ENCODE measurements at places on chromosomes 6 and 20.

DNA sequence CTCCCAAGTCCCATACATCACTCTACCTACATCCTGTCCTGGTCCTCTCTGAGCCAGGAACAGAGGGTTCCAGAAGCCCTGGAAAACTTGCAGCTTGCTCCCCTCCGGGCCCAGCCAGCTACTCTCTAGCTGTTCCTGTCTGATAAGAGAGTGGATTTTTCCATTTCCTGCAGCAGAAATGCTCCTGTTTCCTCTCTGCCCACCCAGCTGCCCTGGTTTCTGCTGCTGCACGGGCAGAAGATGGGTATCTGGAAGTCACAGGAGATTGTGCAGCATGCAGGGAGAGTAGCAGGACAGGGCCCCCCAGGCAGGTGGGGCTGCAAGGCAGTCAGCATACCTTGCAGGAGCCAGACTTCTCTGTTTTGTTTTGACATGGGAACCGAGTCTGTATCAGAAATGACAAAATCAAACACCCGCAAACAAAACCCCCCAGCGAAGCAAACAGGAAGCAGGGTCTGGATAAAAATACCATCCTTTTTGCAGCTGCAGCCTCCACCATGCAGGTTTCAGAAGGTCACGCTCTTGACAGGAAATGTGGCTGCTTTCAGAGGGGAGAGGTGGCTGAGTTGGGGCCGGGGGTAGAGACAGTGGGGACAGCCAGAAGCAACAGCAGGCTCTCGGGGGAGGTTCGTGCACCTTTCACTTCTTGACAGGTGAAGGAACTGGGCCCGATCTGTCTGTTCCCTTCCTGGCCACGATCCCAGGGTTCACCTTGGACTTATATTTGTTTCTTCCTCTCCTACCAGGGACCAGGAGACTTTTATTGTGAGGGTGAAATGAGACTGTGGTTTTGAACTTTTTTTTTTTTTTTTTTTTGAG lies 50.8 kb upstream of the FAM83D start:
- no peak for DNase-seq

DNA sequence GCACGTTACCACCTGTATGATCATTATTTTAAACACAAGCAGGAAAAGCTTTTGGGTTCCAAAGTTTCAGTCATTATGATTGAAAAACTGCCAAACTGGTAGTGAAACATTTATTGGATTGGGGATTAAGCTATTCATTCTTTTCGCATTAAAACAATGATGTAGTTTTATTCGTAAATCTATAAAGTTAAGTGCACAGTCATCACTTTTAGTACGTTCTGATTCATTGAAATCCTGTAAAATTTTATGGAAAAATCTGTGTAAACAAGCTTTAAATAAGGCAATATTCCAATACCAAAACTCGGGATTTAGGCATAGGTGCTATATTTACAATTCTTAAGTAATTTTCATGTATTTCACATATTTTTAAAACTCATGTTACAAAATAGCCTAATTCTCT lies 379.9 kb downstream of the PLCB1 start:
- no peak for DNase-seq

GRCh38 chr20:1924910-1925861 lies 30.0 kb downstream of the SIRPA start:
- no peak for DNase-seq

- DNase-seq: no peak
Measured at GRCh38 chr6:43869792-43870659, 100.0 kb downstream of the VEGFA start.

- DNase-seq: peak; percentile 50
Measured at GRCh38 chr6:36678488-36679042, at the start of gene CDKN1A. Gene CDKN1A, plus strand, starts transcription at chr6:36678714. Its CDS starts 5,388 bp downstream, at chr6:36684102.

- DNase-seq: no peak
Measured at GRCh38 chr6:1379788-1380147, 9.6 kb upstream of the FOXF2 start.

DNA sequence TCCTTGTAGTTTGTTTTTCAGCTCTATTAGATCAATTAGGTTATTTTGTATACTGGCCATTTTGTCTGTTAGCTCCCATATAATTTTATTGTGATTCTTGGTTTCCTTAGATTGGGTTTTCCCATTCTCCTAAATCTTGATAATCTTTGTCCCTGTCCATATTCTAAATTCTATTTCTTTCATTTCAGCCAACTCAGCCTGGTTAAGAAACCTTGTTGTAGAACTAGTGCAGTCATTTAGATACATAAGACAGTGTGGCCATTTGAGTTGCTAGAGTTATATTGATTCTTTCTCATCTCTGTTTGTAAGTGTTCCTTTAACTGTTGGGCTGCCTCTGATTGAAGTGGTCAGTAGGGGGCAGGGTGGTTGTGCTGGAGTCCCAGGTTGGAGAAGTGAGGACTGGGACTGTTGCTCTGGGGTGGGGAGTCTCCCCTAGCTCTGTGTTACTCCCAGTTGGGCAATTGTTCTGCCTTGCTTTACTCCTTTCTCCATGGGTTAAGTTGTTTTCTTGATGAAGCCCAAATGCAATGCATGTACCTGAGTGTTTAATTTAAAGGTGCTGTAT lies 98.8 kb upstream of the NRN1 start:
- no peak for DNase-seq

DNA sequence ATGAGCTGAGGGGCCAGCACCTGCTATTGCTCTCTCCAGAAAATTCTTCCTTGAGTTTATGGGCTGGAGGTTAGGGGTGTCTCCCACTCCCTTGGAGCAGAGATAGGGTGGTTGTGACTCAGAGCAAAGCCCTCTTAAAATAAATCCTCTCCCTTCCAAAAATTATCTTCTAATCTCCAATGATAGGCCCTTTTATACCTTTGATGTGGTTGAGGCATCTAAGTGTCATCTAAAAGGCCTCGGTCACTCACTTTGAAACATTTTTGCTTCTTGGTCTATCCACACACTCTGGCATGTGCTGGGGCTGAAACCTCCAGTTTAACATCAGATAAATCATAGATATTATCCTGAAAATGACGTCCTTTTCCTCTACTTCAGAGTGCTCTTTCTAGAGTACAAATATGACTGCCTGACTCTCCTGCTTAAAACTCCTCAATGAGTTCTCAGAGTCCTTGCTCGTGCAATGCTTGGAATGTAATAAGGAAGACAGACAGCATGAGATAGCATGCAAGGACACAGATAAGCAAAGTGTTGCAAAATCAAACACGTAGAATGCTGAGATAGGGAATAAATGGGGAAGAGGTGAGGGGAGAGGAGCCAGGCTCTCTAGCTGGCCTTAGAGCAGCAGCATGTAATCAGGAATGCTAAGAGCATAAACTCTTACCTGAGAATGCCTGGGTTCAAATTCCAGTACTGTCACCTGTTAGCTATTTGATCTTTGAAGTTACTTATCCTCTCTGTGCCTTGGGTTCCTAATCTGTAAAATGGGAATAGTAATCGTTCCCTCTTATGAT lies 374.1 kb upstream of the CITED2 start:
- DNase-seq: no peak

DNA sequence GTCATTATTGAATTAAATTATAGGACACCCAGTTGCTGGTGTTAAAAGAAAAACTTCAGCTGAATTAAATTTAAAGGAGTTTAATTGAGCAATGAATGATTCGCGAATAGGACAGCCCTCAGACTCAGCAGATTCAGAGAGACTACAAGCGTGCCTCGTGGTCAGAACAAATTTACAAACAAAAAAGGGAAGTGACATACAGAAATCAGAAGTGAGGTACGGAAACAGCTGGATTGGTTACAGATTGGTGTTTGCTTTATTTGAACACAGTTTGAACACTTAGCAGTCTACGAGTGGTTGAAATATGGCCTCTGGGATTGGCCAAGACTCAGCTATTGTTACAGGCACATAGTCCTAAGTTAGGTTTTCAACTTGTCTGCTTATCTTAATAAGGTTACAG lies 25.8 kb upstream of the TNFRSF21 start:
- DNase-seq: no peak

Measured in NCI-H187 treated with DMSO at 0.1 percent for 48 hours (cell line).